Activated T-helper 2 cell treated with anti-CD3 and anti-CD28 coated beads, Interferon-gamma antibody, Interleukin-2, Interleukin-4, amounts not matched to agents 10 μg/mL and 5 μg/mL and 100 μg/mL, durations not matched to agents 14 hours and 24 hours and 36 hours (primary cell): ENCODE measurements at places on chromosomes 2 and 18. TPM values are rescaled to one million over a fixed set of nuclear protein-coding genes. Genes with fewer than 3 reads are reported as not detected.

The SIX3 gene
- total RNA-seq, result 0.25 and 0.34 TPM in 2 replicates

The PROC gene
- not detected in 2 replicates for total RNA-seq

The STPG4 gene
- total RNA-seq, result not detected in 2 replicates

The FAM110C gene
- 5.3 and 5.7 TPM in 2 replicates for total RNA-seq

The ACMSD gene
- not detected in 2 replicates for total RNA-seq

The GPAT2 gene
- total RNA-seq, result 18.0 and 19.1 TPM in 2 replicates

The GPR45 gene
- not detected in 2 replicates for total RNA-seq

The ERBB4 gene
- not detected in 2 replicates for total RNA-seq

The FABP1 gene
- total RNA-seq, result not detected in 2 replicates

The FOXI3 gene
- not detected in 2 replicates for total RNA-seq

The REG1B gene
- not detected in 2 replicates for total RNA-seq

The PARD6G gene
- total RNA-seq, result 0.21 and 0.23 TPM in 2 replicates

The ANKRD30B gene
- not detected in 2 replicates for total RNA-seq

The NPC1 gene
- 29.0 and 31.4 TPM in 2 replicates for total RNA-seq

The DLX2 gene
- 0.14 TPM in 1 of 2 replicates, not detected in the other for total RNA-seq

The SMYD1 gene
- total RNA-seq, result not detected in 2 replicates

The SLC4A5 gene
- 1.2 and 1.8 TPM in 2 replicates for total RNA-seq

The CKAP2L gene
- 24.4 and 27.2 TPM in 2 replicates for total RNA-seq

The G6PC2 gene
- not detected in 2 replicates for total RNA-seq

The SERPINB13 gene
- total RNA-seq, result not detected in 2 replicates

The IL36A gene
- total RNA-seq, result 0.34 TPM in 1 of 2 replicates, not detected in the other

The CXCR1 gene
- total RNA-seq, result not detected in 2 replicates

The TCF7L1 gene
- 0.11 and 0.18 TPM in 2 replicates for total RNA-seq

The CD207 gene
- not detected in 2 replicates for total RNA-seq

The TMEM247 gene
- total RNA-seq, result not detected in 2 replicates
